ENCODE measurements at places on chromosomes 1 and 21.

- no peak for DNase-seq
Observed at GRCh38 chr1:222370913-222371675, 176.8 kb downstream of the HHIPL2 start.

DNA sequence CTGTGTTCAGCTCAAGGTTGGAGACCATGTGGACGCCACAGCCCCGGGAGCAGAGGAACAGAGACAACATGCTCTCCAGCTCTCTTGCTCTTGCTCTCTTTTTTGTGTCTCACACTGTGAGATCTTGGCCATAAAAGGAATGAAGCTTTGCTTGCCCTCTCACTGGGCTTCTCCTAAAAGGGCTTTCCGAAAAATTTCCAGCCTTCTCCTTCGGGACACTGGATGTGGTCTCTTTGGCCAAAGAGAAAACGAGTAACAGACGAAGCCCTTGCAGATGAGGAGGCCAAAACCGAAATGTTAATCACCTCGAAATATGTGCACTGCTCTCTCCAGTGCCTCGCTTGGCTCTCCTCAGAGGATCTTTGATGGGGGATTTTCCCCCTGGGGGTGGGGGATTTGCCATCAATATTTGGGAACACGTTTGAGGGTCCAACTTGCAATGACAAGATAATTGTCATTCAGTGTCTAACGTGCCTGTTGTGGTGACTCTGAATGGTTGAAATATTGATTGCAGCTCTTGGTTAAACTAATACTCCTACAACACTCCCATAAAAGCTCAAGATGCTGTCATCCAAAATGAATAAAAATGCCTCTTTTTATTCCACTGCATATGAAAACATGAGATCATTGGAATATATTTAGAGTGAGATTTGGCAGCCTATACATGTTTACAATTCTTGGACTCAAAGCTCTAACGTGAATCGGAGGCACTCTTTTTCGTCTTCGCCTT, 68.6 kb upstream of the ANGPTL1 start:
- no peak for DNase-seq

DNA sequence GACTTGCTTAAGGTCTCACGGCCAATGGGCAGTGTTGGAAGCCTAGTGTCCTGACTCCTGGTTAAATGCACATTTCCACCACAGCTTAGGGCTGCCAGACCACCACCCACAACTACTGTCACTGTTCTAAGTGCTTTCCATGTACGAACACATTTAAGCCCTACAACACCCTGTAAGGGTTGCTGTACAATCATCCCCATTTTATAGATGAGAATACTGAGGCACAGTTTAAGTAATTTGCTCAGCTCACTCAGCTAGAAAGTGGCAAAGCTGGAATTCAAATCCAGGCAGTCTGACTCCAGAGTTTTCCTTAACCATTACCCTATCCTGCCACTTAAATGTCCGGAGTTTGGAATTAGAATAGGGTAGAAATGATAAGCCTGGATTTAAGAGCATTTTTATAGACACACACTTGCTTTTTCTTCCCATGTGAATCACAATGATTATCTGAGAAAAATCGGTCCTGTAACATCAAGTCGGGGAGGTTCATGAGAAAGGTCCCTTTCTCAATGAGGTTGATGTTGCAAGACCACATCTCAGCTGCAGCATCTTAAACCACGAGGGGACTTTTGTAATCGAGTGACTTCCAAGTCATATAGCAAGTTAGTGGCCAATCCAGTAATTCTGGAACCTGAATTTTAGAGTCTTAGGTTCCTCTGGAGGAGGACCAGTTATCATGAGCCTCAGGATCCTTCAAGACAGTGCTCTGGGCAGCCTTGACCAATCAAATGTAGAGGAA, 8.6 kb downstream of the E2F2 start:
- DNase-seq: no peak

DNA sequence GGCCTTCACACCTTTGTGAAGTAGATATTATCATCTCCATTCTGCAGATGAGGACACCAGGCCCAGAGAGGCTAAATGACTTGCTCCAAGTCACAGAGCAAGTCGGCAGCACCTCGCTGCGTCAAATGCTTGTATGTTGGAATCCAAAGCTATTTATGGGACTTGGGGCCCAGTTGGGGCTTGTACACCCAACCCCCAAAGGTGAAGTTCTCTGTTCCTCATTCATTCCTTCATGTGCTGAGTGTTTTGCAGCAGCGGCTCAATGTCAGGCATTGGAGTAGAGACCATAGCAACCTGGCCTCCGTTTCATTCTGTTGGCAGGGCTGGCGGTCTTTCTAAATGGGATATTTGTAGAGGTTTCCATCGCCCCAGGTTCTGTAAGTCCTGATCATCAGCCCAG, 113.4 kb upstream of the SLC25A33 start:
- DNase-seq: no peak

DNA sequence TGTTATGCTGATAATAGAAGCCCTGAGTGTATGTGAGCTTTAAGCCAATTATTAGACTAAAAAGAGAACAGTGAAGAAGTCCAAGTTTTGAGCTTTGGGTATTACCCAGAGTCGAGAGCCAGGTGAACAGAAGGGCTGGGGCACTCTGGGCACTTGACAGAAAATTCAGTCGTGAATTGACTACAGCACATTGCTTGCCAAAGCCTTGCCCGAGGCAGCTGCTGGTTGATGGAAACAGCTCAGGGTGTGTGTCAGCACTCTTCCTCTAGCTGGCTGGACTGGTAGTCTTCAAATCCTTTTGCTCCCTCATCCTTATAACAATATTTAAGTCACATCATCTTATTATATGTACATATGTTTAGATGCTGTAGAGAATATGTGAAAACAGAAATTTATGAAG, 21.3 kb downstream of the PDE4B start:
- DNase-seq: no peak
